H54 (cell line): ENCODE measurements at places on chromosomes 16 and 17.
A peak's percentile ranks its signal among the peaks of the same experiment; 100 is the strongest.

- peak; percentile 51 for DNase-seq
Measured at GRCh38 chr17:4679658-4680057, 24.3 kb downstream of the PELP1 start.

- DNase-seq = no peak
Measured at GRCh38 chr16:67534431-67534830, 5.8 kb downstream of the RIPOR1 start.

GRCh38 chr16:57128771-57129389 is 36.5 kb downstream of the CPNE2 start:
- DNase-seq = no peak

- DNase-seq = no peak
Measured at GRCh38 chr17:56740481-56740880, 93.2 kb downstream of the C17orf67 start.

DNA sequence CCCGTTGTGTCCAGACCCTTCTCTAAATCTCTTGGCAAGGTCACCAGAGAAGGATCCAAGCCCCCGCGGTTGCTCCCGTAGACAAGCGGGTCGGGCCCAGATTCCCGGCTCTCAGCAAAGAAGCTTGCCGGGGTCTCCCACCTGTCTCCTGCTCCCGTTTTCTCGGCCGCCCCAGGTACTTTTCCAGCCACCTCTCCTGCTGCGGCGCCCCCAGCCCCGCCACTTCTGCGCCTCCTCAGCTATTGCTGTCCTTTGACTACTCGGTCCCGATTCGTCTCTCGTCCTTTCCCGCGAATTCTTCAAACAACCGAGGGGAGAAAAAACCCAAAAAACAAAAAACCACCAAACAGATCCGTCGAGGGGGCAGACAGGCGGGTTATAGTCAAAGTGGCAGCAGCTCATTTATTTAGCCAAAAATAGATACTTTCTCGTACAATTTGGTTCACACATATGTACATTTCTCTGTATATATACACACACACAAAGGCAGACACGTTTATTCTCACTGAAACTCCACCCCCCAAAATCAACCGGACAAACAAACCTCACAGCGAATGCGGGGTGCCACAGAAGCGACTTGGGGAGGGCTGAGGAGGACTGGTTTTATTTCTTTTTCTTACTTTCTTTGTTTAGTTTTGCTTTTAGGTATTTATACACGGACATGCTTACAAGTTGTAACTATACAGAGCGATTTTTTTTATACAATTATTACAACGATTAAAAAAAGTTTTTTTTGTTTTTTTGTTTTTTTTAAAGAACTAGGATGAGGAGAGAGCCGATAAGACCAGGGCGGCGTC is 3.5 kb downstream of the IRX3 start:
- no peak for DNase-seq

DNA sequence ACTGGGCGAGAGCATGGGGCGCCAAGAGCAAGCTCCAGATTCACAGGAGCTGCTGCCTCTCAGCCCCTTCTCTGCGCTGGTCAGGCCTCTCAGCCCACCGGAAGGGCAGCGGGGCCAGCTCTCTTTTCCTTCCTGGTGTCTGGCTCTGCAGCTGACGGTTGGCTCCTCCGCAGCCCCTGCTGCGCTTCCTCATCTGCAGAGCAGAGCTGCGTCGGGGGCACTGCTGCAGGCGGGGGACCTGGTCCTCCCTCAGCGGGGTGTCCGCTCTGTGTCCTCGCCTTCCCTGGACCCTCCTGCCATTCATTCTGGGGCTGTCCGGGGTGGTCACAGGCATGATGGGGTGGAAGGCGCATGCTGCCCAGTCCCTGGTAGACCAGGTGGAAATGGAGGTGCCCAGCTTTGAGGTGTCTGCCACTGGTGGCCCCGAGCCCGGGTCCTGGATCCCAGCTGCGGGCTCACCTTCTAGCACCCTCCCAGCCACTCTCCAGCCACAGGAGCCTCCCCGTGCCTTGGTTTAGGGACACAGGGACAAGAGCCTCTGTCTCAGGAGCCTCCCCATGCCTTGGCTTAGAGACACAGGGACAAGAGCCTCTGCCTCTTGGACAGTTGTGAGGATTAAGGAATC is 84.8 kb downstream of the IRF8 start:
- DNase-seq = no peak

- no peak for DNase-seq
Measured at GRCh38 chr16:53523971-53524548, 21.1 kb upstream of the AKTIP start.

GRCh38 chr16:77585379-77586251 is 136.7 kb upstream of the NUDT7 start:
- DNase-seq = peak; percentile 61

DNA sequence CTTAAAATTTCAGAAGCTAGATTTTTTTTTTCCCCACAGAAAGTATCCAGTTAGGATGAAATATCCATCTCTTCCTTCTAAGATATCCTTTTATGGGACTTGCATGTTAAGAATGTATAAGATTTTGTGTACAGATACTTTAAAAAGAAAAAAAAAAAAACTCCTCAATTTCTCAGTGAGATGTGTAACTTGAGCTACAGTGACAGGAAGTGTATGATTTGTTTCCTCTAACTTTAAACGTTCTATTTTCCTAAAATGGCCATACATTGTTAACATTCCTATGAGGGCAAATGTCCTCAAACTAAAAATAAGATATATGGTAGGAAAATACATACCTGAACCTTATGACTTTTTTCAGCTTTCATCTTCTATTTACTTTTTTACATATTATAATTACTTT is 8.9 kb downstream of the FBXO47 start:
- no peak for DNase-seq

DNA sequence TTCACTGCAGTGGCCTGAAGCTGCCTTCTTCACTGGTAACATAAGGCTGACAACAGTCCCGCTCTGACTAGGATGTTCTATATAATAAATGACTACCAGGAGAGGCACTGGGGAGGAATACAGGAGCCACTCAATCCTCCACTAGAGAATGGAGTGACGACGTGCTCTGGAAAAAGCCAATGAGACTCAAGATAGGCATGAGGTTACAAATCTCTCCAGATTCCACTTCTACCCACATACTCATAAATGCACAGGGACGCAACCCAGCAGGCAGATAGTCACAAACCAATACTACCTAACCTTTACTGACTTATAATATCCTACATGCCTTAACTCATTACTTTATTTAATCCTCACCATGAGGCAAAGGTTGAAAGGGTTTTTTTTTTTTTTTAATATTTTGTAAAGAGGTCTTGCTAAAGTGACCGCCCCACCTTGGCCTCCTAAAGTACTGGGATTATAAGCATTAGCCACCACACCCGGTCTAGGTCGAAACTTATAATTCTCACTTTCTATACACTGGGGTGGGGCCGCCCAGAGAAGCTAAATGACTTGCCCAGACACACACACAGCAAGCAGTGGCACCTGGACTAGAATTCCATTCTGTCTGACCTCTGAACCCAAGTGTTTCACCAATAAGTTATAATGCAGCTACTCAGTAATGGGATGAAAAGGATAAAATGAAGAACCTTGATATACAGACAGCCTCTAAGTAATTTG is 33.7 kb downstream of the TOM1L2 start:
- no peak for DNase-seq

GRCh38 chr17:15112846-15113617 is 152.1 kb downstream of the PMP22 start:
- DNase-seq = no peak
